ENCODE measurements at places on chromosomes 11 and 22.

GRCh38 chr11:127063241-127063640 is 62.7 kb upstream of the KIRREL3 start:
- no peak for DNase-seq

DNA sequence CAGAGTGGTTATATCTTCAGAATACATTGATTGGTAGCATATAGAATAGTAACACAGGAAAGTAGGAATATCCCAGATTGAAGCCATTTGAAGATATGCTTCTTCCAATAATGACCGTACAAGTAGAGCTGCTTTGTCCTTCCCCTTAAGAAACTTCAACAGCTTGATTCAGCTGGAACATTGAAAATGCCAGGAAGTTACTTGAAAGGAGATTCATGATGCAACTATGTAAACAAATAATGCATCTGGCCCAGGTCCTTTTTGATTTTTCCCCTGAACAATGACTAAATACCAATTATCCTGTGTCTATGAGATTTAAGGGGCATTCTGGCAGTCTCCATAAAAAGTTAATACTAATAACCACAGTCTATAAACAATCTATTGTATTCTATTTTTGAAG is 3.0 kb downstream of the DKK3 start:
- DNase-seq: peak; percentile 68

GRCh38 chr11:114197799-114198500 is 98.2 kb upstream of the NNMT start:
- DNase-seq: peak; percentile 75

GRCh38 chr11:104061853-104062521 is 25.5 kb downstream of the DDI1 start:
- DNase-seq: no peak

DNA sequence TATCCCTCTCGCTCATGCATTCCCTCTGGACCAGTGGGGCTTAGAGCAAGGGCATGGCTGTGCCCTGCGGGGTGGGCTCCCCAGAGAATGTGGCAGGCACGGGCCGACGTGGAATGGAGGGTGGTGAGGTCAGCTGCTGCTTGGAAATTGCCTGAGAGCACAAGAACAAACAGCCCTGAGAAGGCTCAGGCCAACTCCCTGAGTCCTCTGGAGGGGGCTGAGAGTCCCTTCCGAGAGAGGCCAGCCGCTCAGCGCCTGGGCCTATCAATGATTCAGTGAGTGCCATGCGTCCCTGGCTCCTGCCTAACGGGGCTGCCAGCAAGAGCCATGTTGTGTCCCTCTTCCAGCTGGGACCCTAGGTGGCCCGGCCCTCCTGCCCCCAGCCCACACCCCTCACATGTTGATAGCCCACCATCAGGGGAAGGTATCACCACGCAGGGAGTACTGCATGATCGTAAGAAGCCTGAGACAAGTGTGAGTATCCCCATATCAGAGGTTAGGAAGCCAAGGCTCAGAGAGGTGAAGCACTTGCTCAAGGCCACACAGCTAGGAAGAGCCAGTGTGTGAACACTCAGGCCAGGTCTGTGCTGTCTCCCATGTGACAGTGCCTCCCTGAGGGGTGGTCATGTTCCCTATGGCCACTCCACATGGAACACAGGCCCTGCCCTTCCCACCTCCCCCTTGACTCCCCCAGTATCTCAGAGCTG is 55.8 kb downstream of the NECTIN1 start:
- DNase-seq: no peak

DNA sequence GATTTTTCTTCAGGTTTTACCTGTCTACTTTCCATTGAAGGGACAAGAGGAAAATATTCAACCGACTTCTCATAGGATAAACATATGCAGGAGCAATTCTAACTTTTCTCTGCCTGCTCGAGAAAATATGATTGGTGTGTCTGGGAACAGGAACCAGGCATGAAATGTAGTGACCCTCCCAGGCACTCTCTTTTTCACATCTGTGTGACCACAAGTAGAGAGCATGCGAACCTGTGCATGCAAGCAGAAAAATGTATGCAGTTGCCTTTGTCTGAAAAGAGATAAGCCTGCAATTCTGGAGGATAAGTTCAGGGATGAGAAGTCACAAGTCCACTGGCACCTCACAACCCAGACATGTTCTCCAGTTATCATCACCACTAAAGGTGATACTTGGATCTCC is 583.5 kb upstream of the FAT3 start:
- no peak for DNase-seq

- no peak for DNase-seq
Observed at GRCh38 chr11:95584589-95584988, 205.0 kb downstream of the FAM76B start.

DNA sequence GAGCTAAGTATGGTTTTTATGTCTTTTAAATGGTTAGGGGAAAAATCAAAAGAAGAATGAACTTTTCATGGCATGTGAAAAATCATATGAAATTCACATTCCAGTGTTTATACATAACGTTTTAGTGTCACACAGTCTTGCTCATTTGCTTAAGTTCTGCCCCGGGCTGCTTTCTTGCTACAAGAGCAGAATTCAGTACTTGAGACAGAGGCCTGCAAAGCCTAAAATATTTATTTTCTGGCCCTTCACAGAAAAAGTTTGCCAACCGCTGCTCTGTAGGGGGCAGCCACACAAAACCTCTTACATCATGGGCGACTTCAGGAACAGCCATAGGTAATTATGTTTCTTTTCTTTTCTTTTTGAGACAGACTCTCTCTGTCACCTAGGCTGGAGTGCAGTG is 1.0 kb upstream of the ATG2A start:
- peak; percentile 47 for DNase-seq

- peak; percentile 26 for DNase-seq
Observed at GRCh38 chr11:124763156-124763947, 1.3 kb upstream of the ESAM start.

DNA sequence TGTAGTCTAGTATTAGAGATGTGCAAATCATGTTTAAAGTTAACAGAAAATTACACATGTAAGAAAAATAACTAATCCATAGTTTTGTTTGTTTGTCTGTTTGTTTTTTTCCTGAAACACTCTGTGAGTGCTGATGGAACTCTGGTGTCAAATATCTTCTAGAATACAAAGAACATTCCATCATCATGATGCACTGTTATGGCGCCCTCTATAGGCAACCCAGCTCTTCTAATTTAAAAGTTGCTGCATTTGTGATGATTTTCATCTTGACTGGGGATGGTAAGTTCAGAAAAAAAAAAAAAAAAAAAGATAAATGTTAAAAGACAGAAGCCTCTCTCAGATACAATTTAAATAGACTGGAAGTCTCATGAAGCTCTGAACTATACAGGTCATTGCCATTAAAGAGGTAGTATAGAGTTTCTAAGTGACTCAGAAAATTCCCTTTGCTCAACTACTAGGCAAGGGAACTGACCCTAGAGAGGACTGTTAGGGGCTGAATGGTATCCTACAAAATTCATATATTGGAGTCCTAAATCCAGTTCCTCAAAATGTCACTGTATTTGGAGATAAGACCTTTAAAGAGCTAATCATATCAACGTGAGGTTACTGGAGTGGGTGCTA is 597.2 kb upstream of the ANO3 start:
- DNase-seq: peak; percentile 3

DNA sequence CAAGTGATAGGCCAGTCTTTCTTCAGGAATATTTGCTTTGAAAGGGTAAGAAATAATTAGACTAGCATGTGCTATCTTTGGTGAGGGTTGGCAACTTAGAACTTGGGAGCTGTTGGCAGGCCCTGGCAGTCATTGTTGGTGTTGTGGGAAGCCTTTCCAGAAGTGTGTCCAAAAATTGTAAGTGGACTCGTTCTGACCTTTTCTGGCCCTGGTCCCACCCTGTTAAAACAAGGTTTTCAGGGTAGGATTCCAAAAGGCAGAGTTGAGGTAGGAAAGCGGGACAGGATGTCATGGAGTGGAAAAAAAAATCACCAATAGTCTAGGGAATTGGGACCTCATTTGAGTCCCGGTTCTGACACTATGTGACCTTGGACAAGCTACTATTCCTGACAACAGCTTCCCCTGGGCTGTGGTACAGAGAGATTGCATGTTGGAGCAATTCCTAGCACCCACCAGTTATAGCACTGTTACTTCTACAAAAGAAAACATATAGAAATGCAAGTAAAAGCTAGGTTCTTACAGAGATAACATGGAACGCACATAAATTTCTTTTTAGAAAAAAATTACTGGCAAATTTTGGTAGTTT is 299.3 kb upstream of the DDI1 start:
- no peak for DNase-seq

- DNase-seq: peak; percentile 13
Observed at GRCh38 chr22:25777870-25778269, 35.9 kb downstream of the MYO18B start.

- DNase-seq: no peak
Observed at GRCh38 chr11:115396533-115396932, 107.7 kb downstream of the CADM1 start.

GRCh38 chr11:64134963-64135362 is 30.9 kb downstream of the MACROD1 start:
- DNase-seq: no peak

DNA sequence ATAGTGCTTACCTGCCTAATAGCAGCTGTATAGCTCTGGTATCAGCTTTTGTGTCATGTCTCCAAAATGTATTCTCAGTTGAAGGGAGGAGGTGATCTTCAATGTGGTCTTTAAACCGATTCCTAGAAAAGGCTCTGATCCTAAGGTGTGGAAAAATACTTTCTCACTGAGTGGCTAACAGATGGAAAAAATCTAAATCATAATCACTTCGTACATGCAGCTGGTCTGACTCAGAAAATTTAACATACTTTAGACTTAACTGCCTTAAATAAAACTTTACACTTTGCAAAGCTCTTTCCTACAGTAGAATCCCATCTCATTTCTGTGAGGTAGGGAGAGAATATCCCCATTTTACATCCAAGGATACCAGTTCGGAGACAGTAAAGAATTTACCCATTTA is 38.0 kb downstream of the C2CD3 start:
- no peak for DNase-seq

DNA sequence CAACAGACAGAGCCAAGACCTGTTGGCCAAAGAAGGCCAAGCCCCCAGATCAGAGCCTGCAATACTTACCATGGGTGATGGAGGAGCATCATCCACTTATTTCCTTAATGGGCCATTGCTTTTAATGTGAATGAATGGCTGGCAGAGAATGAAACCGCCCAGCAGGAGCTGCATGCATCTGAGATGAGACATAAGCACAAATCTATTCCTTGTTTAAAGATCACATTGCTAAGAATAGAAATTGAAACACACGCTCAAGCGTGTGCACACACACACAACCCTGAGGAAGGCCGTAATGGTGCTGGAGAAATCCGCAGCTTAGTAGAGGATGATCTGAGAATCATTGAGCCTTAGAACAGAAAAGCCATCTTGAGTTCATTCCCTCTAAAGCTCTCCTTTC is 5.3 kb upstream of the RRAS2 start:
- peak; percentile 24 for DNase-seq

- DNase-seq: peak; percentile 4
Observed at GRCh38 chr11:15073361-15074205, at the start of gene CALCB. CALCB (plus strand) TSS chr11:15073593; CDS start chr11:15074719, 1,126 bp downstream.

- DNase-seq: no peak
Observed at GRCh38 chr11:45208135-45208534, 61.7 kb downstream of the PRDM11 start.

DNA sequence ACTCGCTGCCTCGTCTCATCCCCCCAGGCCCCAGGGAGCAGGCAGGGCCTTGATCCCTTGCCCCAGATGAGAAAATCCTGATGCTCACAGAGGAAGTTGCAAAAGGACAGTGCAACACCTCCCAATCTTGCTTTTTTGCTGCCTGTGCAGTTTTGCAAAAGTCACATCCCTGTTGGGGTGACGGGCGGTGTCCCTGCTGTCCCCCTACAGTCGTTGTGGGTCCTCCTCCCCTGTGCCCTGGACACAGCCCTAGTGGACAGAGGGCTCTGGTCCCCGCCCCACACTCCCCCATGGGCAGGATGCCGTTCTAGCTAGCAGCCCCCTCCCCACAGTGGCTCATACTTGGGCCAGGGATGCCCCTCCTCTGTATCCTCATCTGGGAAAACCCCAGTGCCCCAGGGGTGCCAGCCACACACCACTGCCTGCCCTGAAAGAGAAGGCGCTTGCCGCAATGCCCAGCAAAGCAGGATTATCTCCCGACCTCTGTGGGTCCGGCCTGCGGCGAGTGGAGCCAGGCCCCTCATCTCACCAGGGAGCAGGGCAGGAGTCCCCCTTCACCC is 18.4 kb upstream of the CTSD start:
- no peak for DNase-seq

DNA sequence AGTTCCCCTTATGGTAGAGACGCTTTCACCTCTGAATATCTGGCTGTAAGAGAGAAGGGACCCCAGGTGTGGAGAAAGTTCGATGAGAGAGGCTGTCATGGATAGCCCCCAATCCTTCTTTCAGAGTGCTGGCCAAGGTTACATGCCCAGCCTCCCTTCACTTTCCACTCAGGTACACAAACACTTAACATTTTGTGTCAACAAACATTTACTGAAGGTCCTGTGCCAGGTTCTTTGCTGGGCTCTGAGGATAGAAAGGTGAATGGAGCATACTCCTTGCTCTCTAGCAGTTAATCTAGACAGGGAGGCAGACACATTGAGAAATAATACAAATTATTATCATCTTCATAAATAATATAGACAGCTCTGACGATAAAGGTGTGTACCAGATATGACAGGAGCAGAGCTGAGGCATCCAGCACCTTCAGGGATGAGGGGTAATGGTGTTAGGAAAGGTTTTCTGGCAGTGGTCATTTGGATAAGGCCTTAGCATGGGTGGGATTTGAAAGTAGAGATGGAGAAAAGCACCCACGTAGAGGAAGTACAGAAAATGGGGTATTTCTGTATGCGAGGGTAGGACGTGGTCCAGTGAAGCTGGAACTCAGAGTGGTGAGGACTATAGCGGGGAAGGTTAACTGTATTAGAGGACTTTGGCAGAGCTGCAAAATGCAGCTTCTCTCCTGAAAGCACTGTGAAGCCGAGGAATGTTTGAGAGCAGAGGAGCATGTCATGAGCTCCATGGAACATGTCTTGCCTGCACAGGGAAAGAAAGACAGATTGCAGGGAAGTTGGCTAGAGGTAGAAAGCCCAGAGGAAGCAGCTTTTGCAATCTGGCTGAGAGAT is 19.6 kb downstream of the PPFIBP2 start:
- no peak for DNase-seq

- no peak for DNase-seq
Observed at GRCh38 chr22:24455751-24456426, 28.5 kb downstream of the ADORA2A start.

- no peak for DNase-seq
Observed at GRCh38 chr11:117664897-117665296, 132.1 kb downstream of the DSCAML1 start.

DNA sequence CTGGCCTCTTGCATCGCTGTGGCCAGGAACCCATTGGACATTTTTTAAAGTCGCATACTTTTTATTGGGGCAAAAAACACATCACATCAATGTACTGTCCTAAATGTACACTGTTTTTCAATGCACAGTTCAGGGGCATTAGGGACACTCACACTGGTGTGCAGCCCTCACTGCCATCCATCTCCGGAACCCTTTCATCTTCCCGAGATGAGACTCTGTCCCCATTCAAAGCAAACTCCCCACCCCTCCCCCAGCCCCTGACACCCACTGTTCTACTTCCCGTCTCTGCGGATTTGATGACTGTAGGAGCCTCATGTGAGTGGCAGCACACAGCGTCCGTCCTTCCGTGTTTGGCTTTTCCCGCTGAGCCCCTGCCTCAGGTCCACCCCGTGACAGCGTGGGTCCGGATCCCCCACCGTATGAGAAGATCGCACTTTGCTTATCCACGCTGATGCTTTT is 41.8 kb upstream of the TH start:
- DNase-seq: no peak

- peak; percentile 62 for DNase-seq
Observed at GRCh38 chr11:86617502-86617901, 54.9 kb downstream of the ME3 start.

All from astrocyte (in vitro differentiated cells and primary cell).